ENCODE measurements at places on chromosomes 1 and 21.

- DNase-seq, result no peak
Measured at GRCh38 chr1:180620581-180620980, 11.2 kb upstream of the XPR1 start.

- no peak for DNase-seq
Measured at GRCh38 chr1:28195780-28196179, 19.3 kb upstream of the PTAFR start.

- DNase-seq, result no peak
Measured at GRCh38 chr1:228281631-228282328, 73.9 kb downstream of the OBSCN start.

DNA sequence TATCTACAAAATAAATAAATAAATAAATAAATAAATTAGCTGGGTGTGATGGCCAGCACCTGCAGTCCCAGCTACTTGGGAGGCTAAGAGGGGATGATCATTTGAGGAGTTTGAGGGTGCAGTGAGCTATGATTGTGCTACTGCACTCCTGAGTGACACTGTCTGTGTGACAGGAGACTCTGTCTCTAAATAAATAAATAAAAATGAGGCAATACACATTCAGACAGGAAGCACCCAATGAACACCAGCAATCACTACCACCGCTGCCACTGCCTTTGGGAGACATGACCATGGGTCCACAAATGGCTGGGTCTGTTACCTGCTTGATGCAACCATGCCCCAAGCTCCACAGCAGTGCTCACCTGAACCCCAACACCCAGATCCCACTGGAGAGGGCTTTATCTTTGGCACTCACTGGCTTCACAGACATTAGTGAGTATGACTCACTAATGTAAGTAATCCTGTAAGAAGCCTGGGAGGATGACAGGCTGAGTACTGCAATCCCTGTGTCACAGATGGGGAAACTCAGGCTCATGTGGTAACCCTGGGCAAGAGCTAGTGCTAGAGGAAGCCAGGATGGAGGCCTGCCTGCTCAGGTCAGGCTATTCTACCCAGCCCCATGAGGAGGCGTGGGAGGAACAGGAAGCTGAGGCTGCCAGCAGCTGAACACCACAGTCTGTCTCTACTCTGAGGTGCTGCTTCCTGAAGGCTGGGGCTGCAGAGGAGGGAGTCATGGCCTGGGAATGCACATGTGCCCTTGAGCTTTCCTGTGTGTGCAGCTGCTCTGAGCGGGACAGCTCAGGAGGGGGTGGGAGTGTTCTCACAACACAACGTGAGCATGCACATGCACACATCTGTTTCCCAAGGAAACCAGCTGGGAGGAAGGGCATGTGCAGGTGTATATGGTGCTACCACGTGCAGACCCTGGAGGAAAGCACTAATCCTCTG lies 43.0 kb downstream of the SLC9A1 start:
- DNase-seq, result no peak

- DNase-seq, result no peak
Measured at GRCh38 chr1:93317207-93317606, 28.5 kb upstream of the DR1 start.

GRCh38 chr1:225348400-225348799 lies 79.4 kb downstream of the LBR start:
- no peak for DNase-seq

- no peak for DNase-seq
Measured at GRCh38 chr1:85289207-85289847, 12.9 kb upstream of the BCL10 start.

DNA sequence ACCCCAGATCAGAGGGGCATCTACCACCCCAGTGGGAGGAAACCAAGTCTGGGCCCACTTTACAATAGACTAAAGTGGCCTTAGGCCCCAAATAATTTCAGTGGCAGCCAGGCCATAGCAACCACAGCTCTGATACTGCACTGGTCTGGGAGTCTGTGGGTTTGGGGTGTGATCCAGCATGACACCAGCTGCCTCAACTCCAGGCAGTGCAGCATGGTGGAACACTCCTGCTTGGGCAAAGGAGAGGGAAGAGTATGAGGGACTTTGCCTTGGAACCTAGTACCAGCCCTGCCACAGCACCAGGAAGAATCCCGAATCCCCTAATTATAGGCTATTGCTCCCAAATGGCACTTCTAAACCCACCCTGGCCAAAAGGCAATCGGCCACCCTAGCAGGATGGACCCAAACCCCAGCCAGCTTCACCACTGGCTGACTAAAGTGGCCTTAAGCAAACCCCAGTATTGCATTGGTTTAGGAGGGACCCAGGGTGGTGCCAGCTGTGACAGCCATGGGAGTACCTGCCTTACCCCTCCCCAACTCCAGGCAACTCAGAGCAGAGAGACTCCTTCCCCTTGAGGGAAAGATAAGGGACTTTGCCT lies 47.1 kb downstream of the PACC1 start:
- no peak for DNase-seq

GRCh38 chr21:18000981-18001686 lies 182.0 kb upstream of the C21orf91 start:
- DNase-seq, result no peak

GRCh38 chr1:212595787-212596714 lies 12.5 kb upstream of the ATF3 start:
- DNase-seq, result no peak

DNA sequence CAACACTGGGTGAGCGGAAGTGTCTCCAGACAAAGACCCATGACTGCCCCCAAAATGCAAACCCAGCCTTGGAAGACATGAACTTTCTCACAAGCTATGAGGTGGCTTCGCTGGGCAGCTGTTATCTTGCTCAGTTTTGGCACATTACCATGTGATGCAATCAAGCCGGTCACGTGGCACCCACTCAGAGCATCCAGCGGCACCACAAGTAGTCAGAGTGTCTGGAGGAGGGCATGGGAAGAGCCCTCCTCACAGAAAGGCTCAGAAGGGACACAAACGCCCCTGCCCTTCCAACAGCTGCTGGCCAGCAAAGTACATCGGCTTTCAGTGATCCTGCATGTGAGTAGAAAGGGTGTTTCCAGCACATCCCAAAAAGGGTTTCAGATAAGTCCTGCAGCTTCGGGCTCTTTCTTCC lies 145.5 kb upstream of the IRF2BP2 start:
- no peak for DNase-seq

DNA sequence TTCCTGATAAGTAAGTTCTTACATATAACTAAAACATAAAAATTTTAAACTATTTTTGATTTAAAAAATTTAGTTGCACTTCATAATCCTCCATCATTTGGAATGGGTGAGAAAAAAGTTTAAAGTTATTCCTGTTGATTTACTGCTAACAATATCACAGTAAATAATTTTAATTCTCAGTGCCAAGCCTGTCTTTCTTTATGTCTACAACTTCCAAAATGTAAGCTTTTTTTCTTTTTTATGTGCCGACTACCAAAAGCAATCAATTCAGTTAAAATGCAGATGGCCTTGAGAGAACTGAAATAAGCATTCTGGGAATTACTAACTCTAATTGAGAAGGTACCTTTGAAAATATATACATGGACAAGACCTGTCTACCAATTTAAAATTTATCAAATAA lies 1224.3 kb upstream of the B3GALT2 start:
- no peak for DNase-seq

DNA sequence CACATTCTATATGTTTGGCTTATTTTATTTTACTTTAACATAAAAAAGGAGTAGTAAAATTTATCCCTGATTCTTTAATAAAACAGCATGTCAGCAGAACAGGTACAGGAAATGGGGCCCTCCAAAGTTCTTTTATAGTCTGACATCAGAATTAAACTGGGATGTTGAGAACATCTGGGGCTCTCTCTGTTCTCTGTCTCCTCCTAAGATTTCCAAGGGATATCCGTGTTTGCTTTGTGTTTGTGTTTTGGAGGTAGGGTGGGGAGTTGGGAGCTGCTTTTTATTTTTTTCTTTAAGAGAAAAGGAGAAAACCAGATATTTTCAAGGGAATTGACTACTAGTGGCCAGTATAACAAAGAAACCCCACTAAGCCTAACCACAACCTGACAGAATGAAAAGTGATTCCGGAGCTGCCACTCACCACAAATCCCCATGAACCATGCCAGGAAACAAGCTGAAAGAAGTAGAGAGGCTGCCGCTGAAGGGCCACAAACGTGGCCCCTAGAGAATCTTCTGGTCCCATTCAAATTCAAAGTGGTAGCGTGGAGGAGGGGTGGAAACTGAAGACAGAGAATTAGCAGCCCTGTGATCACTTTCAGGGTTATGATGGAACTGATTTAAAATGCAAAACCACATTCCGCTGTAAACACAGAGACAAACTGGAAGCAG lies 369.6 kb upstream of the ADGRL2 start:
- DNase-seq, result no peak

DNA sequence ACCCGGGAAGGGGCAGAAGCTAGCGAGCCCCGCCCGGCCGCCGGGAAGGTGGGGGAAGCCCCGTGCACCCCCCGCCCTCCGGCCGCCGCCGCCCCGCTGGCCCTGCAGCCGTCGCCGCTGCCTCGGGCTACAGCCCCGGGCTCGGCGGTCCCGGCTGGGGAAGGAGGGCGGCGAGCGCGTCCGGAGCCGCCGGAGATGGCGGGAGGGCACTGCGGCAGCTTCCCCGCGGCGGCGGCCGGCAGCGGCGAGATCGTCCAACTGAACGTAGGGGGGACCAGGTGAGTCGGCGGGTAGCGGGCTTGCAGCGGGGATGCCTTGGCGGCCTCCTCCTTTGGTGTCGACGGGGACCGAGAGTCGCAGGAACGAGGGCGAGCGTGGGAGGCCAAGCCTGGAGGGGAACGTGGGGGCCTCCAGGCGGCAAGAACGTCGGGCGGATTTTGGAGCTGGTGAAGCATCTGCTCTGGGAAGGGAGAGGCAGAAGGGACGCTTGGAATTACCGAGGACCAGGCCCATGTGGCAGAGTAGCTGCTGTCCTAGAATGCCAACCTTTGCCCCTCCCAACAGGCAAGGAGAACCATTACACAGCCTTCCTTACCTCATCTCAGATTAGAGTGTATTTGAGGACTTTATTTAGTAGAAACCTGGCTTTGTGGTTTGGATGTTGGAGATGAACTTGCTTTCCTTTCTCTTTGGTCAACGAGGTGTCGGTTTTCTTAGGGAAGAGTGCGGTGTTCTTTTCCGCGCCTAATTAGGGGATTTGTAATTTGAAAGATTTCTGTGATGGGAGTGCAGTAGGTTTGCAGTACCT lies 591 bp downstream of the KCTD3 start:
- peak; percentile 51 for DNase-seq

GRCh38 chr1:52916241-52916975 lies 5.1 kb downstream of the ECHDC2 start:
- DNase-seq, result no peak

DNA sequence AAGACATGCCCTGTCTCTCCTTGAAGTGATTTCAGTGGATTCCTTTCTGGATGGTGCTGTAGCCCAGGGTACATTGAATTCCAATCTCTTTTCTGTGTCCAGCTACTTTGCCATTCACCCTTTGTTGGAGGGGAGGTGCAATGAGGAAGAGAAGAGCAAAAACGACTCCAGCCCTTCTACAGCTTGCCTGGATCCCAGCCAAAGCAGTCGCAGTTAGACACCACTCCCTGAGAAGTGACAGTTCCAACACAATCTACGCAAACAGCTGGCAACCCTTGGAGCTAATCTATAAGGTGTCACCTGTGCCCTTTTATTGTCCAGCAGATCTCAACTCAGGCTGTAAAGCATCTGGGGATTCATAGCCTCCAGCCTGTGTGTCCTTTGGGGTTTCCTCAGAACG lies 4.6 kb downstream of the CD244 start:
- no peak for DNase-seq

GRCh38 chr1:172154551-172154950 lies 265.9 kb upstream of the C1orf105 start:
- DNase-seq, result no peak

- DNase-seq, result no peak
Measured at GRCh38 chr1:67869233-67869632, 36.0 kb upstream of the GNG12 start.

GRCh38 chr1:173038875-173039554 lies 11.7 kb downstream of the TNFSF18 start:
- DNase-seq, result no peak

GRCh38 chr1:203744075-203744972 lies 20.7 kb upstream of the LAX1 start:
- no peak for DNase-seq

Measured in NCI-H2081 treated with DMSO at 0.1 percent for 48 hours (cell line).